Right forelimb (tissue), 1 donor: ENCODE measurements at places on chromosomes 1 and 21.

DNA sequence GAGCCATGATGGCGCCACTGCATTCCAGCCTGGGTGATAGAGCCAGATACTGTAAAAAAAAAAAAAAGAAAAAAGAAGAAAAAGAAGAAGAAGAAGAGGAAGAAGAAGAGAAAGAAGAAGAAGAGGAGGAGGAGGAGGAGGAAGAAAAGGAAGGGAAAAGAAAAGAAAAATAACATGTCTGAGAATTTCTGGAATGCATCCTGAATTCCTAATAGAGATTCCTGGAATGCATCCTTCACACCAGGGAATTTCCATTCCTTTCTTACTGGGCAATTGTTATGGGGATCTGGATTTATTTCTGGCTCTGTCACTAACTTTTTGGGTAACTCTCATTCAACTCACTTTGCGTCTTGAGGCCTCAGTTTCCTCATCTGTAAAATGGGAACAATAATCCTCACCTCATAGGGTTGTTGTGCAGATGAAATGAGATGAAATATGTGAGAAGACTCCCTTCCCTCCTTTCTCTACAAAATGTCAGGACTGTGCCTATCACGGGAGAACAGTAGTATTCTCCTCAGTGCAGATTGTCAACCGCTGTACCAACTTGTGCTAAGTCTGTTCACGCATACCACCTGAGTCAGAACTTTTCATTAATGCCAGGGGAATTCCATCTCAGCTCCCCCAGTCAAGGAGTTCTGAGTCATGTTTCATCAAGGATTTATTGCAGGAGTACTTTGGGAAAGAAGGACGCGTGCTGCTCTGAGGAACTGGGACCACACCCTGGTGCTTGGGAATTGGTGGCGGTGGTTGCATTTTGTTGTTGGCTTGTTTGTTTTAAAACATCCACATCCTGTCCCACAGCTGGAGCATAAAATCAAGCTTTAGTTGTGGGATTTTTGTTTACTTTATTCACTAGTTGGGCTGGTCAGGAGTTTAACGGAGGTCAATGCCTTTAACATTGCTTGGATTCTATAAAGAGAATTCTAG is 42.4 kb upstream of the ROR1 start:
- no peak for DNase-seq

DNA sequence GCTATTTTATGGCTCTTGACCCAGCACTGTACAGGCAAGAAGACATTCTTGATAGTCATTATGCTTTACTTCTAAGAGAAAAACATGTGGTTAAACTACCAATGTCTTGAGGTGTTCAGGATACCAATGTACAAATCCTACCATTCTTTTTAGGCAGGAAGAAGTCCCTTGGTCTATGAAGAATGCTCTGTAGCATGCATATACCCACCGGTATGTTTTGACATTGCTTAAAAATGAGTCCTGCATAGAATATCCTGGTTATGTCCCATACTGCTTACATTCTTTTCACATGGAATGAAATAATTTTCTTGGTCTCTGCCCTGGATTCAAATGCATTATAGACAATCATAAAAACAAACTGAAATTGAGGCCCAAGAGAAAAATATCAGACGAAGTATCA is 4.8 kb downstream of the KRTAP27-1 start:
- no peak for DNase-seq

GRCh38 chr1:115089420-115090185 is at the start of gene TSPAN2:
TSS of gene TSPAN2 (minus strand) at chr1:115089503. CDS start at chr1:115089432, 71 bp downstream.
- no peak for DNase-seq

- no peak for DNase-seq
Measured at GRCh38 chr1:200046115-200046514, 18.6 kb downstream of the NR5A2 start.

GRCh38 chr1:59675936-59676335 is 138.8 kb upstream of the HOOK1 start:
- DNase-seq: no peak

- DNase-seq: no peak
Measured at GRCh38 chr1:192633533-192634253, 2.3 kb upstream of the RGS13 start.

GRCh38 chr1:188825471-188825870 is 1652.2 kb downstream of the BRINP3 start:
- no peak for DNase-seq

DNA sequence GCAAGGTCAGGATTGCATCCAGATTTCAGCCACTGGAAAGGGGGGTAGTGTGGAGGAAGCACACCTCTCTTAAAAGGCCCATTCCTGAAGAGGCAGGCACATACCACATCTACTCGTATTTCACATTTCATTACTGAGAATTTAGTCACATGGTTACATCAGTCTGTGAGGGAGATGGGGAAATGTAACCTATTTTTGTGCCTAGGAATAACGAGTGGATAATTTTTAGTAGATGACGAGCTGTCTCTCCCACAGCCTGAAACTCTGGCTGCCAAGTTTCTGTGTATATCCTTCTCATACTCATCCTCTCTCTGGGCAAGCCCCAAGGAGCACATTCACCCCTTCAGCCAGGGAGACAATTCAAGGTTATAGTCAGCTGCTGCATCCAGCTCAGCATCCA is 10.3 kb upstream of the C21orf91 start:
- no peak for DNase-seq

DNA sequence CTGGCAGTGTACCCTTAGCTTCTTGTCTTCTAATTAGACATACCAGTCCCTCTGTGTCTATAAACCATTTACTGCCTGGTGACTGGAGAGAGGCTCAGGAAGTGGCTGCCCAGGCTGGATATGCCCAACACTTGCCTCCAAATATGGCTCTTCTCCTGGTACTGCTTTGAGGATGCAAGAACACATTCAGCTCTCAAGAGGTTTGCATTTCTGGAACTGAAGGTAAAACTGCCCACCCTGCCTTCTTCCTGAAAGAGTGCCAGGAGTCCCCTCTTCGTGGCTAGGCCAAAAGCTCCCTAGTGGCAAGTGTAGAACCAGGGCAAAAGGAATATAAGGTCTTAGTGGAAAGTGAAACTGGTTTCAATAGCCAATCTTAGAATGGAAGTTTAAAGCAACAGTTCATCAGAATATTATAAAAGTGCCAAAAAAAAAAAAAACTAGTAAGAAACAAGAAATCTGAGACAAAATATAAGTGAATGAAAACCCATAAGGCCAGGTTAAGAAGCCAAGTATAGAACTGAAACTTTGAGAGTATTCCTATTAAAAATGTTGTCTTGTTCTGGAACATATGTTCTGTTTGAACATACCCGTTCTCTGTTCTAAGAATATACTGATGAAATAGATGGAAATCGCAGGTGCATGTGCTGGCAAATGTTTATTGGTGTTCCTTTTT is 77.2 kb upstream of the CTTNBP2NL start:
- no peak for DNase-seq

- DNase-seq: no peak
Measured at GRCh38 chr21:45867041-45867666, 114.4 kb upstream of the COL6A1 start.

DNA sequence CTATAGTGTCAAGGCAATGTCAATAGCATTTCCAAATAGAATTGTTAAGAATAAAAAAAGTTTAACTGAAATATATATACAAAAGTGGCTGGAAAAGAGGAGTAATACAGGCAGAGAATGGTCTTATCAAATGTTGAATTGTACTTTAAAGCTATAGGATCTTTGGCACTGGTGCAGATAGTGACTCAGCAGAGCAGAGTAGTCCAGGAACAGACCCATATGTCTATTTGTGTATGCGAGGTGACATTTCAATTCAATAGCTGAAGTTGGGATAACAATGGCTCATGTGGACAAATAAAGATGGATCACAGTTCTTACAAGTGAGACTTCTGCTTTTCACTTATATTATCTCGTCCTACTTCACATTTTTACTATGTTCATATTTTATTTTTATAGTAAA is 543.0 kb upstream of the B3GALT2 start:
- DNase-seq: no peak

- DNase-seq: no peak
Measured at GRCh38 chr1:216690603-216691002, 32.6 kb downstream of the ESRRG start.

- no peak for DNase-seq
Measured at GRCh38 chr1:7111853-7112252, 326.6 kb downstream of the CAMTA1 start.

- no peak for DNase-seq
Measured at GRCh38 chr1:7247791-7248548, 462.7 kb downstream of the CAMTA1 start.
